ENCODE measurements at places on chromosomes 11 and 22.

DNA sequence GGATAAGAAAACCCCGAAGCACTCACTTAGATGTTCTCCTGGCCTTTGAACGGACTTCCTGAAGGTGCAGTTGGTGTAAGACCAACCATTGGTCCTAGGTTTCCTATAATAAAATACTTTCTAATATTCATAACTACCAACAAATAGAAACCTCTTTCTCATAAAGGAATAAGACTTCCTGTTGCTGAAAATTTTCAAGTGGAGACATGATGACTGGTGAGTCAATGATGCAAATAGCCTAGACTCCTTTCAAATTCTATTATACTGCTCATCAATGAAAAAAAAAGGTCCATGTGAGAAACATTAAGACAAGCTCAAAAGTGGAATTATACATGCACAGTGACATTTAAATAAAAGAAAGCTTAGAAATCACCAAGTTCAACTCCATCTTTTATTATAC lies 862.8 kb downstream of the FAM181B start:
- DNase-seq: no peak

GRCh38 chr22:41339823-41340222 lies 38.5 kb downstream of the ZC3H7B start:
- DNase-seq: no peak

GRCh38 chr11:17861036-17861755 lies 126.6 kb downstream of the KCNC1 start:
- DNase-seq: no peak

GRCh38 chr11:47189100-47189834 lies 3.0 kb upstream of the PACSIN3 start:
- DNase-seq: no peak

- DNase-seq: peak; percentile 23
Measured at GRCh38 chr11:32893343-32894148, 935 bp downstream of the QSER1 start.

- no peak for DNase-seq
Measured at GRCh38 chr11:128772814-128773213, 78.9 kb downstream of the FLI1 start.

- DNase-seq: no peak
Measured at GRCh38 chr22:43561415-43562178, 149.8 kb downstream of the MPPED1 start.

DNA sequence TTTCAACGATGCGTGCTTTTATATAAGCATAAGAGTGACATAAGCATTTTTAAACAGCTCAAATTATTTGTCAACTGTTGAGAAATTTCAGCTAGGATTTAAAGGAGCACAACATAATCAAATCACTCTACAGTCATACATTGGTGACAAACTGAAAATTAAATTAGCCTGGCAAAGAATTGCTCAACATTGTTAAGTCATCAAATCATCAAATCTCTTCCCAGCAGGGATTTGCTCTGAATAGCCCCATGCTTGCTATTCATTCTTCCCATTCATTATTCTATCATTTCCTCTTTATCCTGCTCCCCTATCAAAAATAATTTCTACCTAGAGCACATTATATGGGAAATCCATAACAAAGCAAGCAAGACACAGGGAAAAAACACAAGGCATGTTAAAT lies 198.7 kb upstream of the LUZP2 start:
- DNase-seq: no peak

- DNase-seq: no peak
Measured at GRCh38 chr11:106415510-106415909, 338.0 kb downstream of the AASDHPPT start.

DNA sequence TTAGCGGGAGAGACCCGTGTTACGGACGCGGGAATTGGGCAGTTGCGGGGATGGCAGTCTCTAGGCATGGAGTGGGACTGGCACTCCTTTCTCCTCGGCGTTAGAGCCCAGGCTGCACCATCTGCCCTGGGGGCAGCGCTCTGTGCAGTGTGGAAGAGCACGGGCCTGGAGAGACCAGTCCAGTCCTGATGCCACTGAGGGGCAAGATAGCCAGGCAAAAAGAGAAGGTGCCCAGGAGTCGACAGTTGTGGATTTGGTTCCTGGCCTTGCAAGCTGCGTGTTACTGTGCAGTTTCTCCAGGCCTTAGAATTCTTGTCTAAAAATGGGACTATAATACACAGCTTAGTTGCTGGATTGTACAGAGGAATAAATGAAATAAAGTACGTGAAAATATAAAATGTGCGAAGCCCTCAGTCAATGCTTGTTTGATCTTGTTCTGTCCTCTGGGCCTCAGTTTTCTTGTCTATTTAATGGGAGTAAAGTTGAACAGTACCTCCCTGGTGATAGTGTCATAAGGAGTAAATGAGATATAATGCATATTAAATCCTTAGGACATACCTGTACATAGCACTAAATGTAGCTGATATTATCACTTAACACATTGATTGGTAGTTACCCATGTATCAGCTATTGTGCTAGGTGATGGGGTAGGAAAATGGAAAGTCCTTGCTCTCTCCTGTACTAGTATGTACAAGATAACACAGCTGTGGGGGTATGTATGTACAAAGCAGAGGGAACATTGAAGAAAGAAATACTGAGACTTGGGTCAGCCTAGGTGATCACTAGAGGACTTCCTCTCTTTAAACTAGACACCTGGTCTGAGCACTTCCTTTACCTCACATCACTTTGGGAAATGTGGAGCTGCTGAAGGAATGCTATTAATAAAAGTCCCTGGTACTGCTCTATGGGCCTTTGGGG lies 1.2 kb downstream of the ATXN10 start:
- DNase-seq: no peak

- DNase-seq: peak; percentile 41
Measured at GRCh38 chr22:36221799-36222751, 17.3 kb downstream of the APOL2 start.

DNA sequence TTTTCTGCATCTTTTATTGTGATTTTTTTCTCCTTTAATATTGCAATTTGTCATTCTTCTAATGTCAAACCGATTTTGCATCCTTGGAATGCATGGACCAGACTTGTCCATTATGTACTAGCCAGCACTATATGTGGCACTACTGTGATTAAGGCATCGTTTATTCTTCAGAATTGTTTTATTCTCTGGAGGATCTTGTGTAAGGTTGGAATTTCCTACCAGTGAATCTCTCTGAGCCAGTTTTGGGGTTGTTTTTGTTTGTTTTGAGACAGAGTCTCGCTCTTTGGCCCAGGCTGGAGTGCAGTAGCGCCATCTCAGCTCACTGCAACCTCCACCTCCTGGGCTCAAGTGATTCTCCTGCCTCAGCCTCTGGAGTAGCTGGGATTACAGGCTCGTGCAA lies 58.5 kb downstream of the IGLL5 start:
- no peak for DNase-seq

DNA sequence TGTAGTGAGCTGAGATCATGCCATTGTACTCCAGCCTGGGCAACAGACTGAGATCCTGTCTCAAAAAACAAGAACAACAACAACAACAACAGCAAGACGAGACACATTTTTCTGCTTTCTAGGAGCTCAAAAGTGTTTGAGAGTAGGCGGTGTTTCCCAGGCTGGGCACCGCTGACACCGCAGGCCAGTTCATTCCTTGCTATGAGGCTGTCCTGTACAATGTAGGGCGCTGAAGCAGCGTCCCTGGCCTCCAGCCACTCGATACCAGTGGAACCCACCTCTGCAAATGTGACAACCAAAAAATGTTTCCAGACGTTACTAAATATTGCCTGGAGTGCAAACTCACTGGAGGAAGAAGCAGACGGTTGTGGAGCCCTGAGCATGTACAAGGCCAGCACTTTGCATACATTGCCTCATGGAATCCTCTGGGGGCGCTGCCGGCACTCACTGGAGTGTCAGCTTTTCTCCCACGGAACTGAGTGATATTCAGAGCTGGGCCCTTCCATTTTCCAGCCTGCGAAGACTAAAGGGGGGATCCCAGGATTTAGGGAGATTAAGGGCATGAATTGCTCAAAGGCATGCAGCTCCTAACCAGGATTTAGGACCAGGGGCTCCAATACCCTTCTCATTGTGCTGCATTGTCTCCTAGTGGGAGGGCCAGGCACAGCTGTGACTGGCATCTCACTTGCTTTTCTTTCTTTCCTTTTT lies 5.8 kb upstream of the MIEF1 start:
- DNase-seq: no peak

- no peak for DNase-seq
Measured at GRCh38 chr22:32880893-32881596, 79.5 kb downstream of the TIMP3 start.
